ENCODE measurements at places on chromosomes 12 and 14. TPM values are rescaled to one million over a fixed set of nuclear protein-coding genes. Genes with fewer than 3 reads are reported as not detected.

The CORO1C gene
- total RNA-seq = 67.5 TPM

The KSR2 gene
- total RNA-seq = 0.08 TPM

The SMCO2 gene
- not detected for total RNA-seq

The PRB2 gene
- total RNA-seq = 0.76 TPM

The MYH7 gene
- total RNA-seq = not detected

The RNU4-1 gene
- under 0.01 TPM for total RNA-seq

The TNFRSF1A gene
- total RNA-seq = 91.9 TPM

The C1R gene
- total RNA-seq = 0.53 TPM

The TCTN1 gene
- 3.0 TPM for total RNA-seq

The GPHN gene
- 17.0 TPM for total RNA-seq

The KCNMB4 gene
- 0.58 TPM for total RNA-seq
